Central memory CD4-positive, alpha-beta T cell (primary cell): ENCODE measurements at places on chromosomes 13 and 19.

- DNase-seq, result no peak
Measured at GRCh38 chr13:86579662-86580061, 780.4 kb upstream of the SLITRK6 start.

GRCh38 chr13:95480131-95480545 is 72.4 kb upstream of the CLDN10 start:
- no peak for DNase-seq

- peak; percentile 46 for DNase-seq
Measured at GRCh38 chr13:23754506-23754905, 134.7 kb downstream of the MIPEP start.

- DNase-seq, result no peak
Measured at GRCh38 chr19:15829306-15829698, 13.8 kb upstream of the OR10H1 start.

DNA sequence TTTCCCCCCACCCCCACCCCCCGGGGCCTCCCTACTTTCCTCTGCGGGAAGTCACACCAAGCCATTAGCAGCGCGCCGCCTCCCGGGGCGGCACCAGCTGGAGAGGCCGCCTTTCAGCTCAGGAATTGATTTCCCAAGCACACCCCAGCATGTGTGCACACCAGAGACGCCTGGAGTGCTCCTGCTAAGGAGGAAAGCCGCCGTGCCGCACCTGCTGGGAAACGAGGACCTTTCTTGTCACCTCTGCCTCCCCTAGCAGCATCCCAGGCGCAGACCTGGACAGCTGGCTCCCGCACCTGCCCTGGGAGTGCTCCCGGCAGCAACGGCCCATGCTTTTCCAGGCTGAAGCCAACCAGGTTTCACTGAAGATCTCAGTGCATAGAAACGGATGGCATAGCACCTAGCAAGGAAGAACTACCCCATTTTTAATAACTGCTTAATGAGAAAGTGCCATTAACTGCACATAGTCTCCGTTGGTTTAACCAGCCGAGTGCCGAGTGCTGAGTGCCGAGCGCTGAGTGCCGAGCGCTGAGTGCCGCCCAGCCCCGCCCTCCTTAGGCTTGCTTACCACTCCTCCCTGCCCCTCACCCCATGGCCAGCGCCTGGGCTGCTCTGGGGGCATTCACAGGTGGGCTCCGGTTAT is 165.0 kb downstream of the USP12 start:
- DNase-seq, result no peak

GRCh38 chr13:51862957-51863356 is 1.2 kb downstream of the CCDC70 start:
- no peak for DNase-seq

- DNase-seq, result no peak
Measured at GRCh38 chr13:40608308-40608707, 58.1 kb downstream of the FOXO1 start.

- DNase-seq, result no peak
Measured at GRCh38 chr13:110965038-110965754, 50.3 kb upstream of the ANKRD10 start.

- no peak for DNase-seq
Measured at GRCh38 chr13:40644838-40645604, 21.4 kb downstream of the FOXO1 start.

DNA sequence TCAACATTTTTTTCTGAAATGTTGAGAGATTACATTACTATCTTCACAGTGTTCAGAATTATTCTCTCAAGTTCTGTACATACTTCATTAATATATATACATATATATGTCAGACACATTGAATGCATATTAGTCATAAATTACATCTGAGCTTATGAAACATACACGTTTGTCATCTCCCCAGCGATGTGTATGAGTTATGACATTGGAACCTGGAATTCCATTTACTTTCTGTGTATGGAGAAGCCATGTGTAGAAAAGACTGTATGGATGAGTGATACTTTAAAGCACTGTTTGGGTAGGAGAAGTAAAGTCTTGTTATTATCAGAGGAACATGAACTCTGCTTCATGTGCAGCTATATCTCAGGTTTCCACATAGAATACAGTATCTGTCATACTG is 167.2 kb downstream of the FGF14 start:
- no peak for DNase-seq

DNA sequence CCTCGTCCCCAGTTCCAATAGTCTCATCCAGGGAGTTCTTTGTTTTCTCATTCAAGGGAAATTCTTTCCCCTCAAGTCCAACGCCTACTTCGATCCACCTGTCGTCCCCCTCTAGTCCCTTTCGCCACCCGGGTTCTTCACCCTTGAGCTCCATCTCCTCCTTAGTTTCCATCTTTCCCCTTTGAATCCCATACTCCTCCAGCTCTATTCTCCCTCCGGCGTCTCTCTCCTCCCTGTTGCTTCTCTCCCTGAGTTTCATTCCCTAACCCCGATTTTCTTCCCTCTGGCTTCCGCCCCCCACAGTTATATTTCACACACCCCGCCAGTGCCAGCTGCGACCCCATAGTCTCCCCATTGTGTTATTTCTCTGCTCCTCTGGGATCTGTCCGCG is 628 bp upstream of the SLC17A7 start:
- no peak for DNase-seq

DNA sequence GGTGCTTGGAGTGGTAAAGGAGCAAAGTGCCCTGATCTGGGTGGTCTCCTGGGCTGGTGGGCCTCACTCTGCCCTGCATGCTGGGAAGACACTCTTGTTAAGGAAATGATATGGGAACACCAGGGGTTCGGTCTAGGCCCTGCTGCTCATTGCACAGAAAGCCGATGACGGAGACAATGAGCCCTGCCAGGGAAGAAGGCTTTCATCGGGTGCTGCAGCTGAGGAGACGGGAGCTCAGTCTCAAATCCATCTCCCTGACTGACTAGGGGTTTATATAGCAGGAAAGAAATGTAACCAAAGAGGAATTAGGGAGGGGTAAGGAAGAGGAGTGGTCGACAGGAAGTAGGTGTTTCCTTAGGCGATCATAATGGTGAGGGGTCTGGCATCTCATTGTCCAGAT is 253.4 kb downstream of the TEX29 start:
- no peak for DNase-seq

DNA sequence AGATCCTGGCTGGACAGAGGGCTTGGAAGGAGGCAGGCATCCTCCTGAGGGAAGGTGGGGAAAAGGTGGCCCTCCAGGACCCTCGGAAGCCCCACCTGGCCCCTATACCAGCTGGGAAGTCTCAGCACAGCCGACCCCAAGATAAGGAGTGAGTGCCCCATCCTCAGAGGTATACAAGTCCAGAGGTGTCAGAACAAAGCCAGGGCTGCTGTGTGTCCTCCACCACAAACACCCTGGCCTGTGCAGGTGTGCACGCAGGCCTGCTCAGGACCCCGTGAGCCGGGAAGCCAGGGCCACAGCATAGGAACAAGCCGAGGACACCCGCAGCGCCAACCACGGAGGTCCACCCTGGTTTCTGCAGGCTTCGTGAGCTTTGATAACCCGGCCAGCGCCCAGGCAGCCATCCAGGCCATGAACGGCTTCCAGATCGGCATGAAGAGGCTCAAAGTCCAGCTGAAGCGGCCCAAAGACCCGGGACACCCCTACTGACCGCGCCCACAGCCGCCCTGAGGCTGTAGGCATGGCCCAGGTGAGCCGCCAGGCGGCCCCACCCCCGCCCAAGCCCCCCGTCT is 68.6 kb downstream of the CELF5 start:
- DNase-seq, result no peak

DNA sequence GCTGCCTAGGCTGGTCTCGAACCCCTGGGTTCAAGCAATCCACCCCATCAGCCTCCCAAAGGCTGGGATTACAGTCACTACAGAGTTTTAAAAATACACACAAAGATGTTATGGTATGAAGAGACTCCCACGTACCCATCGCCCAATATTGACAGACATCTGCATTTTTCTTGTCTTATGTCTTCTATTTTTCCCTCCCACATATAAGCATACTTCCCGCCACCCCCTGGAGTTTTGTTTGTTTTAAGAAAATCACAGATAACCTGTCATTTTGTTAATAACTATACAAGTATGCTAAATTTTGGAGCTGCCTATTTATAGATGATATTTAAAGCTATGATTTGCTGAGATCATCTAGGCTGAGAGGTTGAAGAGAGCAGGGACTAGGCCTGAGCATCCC is 6.2 kb upstream of the SMG9 start:
- no peak for DNase-seq

DNA sequence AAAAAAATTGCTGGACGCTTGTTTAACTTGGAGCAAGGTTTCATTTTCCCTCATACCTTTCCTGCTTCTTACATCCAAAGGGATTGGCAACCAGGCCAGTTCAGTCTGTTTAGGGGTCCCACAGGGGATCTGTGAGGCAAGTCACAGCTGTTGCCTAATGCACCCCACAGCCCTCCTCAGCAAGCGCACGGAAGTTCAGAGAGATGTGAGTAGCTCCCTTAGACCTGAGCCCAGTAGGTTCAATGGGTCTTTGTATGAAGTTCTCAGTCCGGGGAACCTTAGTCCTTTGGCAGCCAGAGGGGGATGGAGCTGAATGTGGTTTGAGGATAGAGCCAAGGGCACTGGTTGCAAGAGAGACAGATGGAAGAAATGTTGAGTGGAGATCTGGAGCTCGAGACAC is 13.0 kb downstream of the SAMD4B start:
- no peak for DNase-seq

- no peak for DNase-seq
Measured at GRCh38 chr13:105165449-105166125, 1369.9 kb downstream of the EFNB2 start.

GRCh38 chr13:80164462-80164861 is 176.5 kb downstream of the SPRY2 start:
- DNase-seq, result no peak

- no peak for DNase-seq
Measured at GRCh38 chr19:35024095-35024494, 6.2 kb upstream of the SCN1B start.

- no peak for DNase-seq
Measured at GRCh38 chr13:95121516-95121915, 179.7 kb downstream of the ABCC4 start.

- DNase-seq, result no peak
Measured at GRCh38 chr13:110463871-110464510, 97.5 kb downstream of the RAB20 start.

DNA sequence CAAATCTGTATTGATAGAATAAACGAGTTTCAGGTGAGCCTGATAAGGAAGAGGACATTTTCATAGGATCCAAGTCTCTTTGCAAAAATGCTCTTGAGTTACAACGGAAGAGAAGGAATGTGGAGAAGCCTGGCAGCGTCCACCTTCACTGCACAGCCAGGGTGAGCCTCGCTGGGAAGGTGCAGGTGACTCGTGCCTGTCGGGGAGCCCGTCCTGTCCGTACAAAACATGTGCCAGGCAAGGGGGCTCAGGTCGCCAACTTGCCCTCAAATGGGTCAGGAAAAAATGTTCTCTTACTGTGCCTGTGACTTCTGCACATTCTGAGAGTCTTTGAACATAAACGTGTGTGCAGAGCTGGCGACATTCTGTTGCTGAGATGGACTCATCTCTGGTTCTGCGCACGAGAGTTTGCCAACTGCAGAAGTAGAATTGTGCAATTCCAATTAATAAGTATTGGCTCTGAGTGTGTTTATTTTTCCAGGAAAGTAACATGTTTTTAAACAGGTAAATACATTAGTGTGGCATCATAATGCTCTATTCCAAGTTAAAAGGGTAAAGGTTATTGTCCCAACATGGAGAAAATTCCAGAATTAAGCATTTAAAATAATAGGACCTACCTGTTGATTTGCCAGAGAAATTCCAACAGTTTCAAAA is 28.6 kb downstream of the NAXD start:
- DNase-seq, result no peak

DNA sequence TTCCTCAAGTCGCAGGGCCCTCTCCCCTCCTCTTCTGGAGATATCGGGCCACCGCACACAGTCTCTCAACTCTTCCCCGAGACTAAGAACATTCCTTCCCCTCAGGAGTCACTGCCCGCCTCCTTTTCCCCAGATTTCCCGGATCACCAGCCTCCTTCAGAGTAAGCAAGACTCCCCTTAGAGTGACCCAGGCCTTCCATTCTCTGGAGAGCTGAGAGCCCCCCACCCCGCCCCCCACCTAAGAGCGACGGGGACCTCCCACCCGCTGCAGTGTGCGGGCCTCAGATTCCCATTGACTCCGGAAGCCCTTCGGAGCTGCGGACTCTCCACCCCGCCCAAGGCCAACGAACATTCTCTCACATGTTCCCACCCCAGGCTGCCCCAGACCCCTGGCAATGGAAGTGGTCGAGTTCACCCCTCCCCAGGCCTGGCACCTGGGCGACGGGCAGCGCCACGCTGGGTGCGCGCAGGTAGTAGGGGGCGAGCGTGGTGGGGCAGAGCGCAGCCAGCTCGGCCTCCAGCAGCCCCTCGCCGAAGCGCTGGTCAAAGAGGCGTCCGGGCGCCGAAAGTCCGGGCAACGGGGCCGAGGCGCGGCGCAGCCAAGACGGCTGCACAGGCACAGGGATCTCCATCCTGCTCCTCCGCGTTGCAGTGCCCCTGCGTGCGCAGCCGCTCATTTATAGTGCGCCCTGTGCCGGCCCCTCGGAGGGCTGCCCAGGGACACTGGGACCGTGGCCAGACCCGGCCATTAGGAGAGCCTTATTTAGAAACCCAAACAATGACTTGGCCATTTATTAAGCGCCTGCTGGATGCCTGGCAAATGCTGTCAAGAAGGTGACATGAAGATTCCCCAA is at the start of gene HSPB6:
TSS of gene HSPB6 (minus strand) at position 653 of the 854 bp plus-strand sequence. CDS start at position 632, 21 bp downstream.
- DNase-seq, result no peak

GRCh38 chr13:45207319-45207718 is 6.5 kb upstream of the KCTD4 start:
- no peak for DNase-seq

DNA sequence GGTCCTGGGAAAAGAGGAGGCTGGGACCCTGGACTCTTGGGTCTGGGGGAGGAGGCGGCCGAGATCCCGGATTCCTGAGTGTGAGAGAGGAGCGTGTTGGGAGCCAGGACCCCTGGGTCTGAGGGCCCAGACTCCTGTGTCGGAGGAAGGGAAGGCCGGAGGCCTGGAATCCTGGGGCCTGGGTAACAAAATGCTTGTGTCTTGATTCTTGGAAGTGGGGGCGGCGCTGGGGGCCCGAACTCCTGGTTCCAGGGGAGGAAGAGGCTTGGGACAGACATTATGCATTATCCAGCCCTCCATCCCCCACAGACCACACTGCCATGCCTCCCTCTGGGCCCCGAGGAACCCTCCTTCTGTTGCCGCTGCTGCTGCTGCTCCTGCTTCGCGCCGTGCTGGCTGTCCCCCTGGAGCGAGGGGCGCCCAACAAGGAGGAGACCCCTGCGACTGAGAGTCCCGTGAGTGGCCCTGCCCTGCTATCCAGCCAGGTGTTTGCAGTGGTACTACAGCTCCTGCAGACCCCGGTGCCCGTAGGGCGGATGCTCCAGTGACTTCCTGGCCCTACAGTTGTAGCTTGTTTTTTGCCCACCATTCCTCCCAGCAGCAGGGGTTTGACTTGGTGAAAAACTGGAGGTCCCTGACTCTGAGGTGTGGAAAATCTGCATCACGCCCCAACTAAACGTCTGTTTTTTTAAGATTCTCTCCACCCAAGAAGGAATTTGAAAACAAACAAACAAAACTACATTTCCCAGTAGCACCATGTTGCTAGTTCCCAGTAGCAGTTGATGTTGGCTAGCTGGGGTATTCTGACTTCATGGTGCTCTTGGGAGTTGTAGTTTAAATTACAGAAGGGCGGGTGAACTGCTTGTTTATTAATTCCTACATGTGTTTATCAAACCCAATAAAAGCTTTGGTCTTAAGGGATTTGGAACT is 630 bp downstream of the NUCB1 start:
- DNase-seq, result peak; percentile 40
